ENCODE measurements at places on chromosomes 4 and X.

GRCh38 chr4:165359506-165359905, 19.3 kb upstream of the CPE start:
- no peak for DNase-seq

DNA sequence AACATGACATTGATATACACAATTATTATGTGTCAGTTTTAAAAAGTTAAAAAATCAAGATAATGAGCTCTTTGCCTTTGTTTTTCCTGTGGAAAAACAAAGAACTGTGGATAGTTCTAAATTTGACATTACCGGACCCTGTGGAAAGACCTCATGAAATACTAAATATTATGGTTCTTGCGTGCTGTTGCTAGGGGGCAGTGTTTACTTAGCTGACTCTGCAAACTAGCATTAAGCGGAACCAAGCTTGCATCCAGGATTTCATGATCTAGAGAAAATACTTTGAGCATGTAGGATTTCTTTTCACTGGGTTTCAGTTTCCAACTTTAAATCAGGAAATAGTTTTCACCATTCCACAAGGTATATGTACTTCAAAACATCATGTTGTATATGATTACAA, 33.6 kb downstream of the CLCN4 start:
- DNase-seq, result no peak

DNA sequence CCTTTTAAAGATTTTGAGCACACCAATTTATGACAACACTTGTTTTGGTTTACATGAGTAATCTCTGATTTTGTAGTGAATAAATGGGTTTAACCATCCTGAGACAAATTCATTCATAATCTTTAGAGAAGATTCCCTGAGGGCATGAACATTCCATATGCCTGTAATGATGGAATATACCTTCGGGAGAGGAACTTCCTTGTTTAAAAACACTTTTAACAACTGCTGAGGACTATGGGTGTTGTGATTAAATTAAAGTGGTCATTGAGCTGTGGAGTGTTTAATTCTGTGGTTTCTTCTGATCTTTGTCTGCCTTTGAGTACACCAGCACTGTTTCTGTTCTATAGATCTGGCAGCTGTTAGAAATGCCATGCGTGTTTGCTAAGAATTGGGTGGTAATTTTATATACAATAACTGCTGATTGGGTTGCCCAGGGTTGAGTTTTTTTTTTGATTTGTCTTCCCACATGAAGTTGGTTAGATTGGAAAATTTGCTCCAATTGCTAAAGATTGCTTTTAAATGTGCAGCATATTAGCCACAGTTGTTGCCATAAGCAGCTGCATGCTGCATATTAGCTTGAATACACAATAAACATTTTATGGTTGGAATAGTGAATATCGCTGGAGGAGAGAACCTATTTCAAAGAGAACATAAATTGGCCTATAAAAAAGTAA, 86.8 kb downstream of the DCLK2 start:
- DNase-seq, result no peak

GRCh38 chrX:49644991-49645637, 46.3 kb downstream of the GAGE1 start:
- no peak for DNase-seq

DNA sequence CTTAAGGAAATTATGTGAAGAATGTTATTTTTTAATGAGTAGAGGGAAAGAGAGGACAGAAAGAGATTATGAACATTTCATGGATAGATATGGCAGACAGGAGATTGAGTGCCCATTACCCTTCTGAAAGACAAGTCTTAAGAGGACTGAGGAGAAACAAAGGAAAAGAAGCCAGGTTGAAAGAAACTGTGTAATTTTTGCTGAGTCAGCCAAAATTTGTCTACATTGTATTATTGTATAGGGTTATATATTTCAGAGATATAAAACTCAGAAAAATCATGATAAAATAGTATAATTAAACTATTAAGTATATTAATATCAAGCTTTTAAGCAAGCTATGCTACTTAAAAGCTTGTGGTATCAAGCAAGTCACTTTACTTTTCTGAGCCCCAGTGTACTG, 4.9 kb downstream of the TMPRSS11B start:
- DNase-seq, result no peak

DNA sequence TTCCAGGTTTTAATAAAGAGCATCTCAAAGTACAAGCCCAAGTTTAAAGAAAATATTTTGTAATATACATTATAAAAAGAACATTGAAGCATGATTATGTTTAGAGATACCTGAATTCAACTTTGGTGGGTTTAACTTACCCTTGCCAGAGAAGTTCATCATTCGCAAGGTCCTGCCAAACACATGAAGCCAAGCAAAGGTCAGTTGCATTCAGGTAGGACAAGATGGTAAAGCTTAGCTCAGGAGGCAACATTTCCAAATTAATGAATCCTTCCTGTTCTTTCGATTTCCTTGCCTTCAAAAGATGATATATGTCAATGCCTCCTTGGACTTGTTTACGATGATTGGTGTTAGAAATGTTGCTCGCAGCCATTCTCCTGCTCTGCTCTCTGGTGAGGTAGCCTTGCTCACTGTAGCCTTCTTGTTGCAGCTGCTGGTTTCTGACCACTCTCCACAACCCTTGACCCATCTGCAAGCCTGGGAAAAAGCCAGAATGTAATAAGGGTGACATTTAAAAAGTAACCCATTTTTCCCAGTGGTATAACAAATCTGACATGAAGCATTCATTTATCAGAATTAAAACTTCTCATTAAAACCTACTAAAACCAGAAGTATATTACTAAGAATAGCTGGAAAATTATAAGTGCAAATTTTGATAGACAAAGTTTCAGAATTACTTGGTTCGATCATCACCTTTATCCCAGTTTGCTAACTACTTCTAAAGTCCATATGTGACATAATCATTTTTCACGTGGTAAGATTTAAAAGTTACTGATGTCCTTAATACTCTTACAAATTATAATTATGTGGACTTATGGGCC, 20.6 kb downstream of the FBXO8 start:
- DNase-seq, result no peak

DNA sequence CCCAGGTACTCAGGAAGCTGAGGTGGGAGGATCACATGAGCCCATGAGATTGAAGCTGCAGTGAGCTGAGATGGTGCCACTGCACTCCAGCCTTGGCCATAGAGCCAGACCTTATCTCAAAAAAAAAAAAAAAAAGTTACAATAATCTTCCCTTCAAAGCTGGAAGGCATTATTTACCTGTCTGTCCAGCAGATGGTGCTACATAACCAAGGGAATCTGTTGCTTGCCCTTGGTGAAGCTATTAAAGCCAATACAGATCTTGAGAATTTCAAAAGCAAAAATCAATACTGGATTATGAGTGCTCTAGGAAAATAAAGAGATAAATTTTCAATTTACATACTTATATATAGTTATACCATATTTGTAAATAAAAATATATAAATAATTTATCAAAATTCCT, 25.9 kb downstream of the PKD2 start:
- no peak for DNase-seq

GRCh38 chrX:66601522-66601921, 37.4 kb downstream of the EDA2R start:
- DNase-seq, result no peak

DNA sequence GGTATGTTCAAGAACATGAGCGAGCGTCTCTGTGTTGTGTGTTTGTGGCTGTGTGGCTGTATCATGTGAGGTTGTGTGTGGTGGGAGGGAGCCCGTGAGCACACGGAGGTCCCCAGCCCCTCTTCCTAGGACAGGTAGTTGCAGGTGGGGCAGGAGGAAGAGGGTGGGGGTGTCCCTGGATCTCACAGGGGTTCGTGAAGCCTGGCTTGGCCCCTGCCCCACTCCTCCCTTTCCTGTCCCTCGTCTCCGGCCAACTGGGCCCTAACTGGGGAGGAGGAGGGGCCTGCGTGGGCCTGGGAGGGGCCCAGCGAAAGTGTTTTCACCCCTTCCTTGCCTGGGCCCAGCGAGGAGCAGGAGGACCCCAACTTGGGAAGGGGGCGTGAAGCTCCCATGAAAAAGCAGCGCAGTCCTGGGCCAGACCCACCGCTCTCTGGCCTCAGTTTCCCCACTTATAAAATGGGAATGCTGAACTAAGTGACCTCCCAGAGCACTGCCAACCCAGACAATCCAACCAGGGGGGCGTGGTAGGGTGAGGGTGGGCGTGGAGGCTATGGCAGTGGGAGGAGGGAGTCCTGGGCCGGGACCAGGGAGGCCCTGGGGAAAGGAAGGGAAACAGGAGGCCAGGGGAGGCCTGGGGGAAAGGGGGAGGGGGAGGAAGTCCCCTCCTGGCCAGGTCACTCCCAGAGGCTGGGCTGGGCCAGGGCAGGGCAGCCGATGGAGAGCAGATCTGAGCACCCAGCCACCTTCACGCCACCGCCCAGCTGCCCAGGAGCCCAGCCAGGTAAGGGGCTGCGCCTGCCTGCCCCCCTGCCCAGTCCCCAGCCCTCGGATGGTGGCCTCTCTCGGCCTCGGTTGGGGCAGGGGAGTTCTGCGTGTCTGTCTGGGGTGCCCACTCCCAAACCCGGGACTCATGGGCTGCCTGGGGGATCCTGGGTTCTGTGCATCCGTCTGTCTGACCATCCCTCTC, at the start of gene AVPR2:
AVPR2 (plus strand) TSS at position 683 of the 967 bp plus-strand sequence. CDS start 473 bp downstream, outside the sequence.
- no peak for DNase-seq

GRCh38 chr4:37699868-37700481, 13.8 kb upstream of the RELL1 start:
- DNase-seq, result no peak

DNA sequence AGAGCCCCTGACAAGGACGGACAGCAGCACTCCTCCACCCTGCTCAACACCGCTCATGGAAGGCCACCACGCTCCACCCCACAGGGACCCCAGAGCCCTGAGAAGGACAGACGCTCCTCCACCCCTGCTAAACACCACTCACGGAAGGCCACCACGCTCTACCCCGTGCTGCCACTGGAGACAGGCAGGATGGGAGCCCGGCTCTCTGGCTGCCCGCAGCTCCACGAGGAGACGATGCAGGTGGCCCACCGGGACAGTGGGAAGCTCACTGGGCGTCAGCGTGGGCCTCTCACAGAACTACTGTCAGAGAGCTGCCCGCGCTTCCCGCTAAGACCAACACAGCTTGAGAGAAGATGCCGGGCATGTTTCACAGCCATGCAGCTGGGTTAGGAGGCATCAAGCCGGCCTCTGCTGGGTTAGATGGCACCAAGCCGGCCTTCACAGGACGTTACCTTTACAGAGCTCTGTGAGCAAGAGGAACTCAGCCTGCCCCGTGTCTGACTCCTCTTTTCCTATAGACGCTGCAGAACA, 20.8 kb downstream of the GAK start:
- no peak for DNase-seq

- DNase-seq, result no peak
Observed at GRCh38 chrX:771536-771935, 140.9 kb downstream of the SHOX start.

DNA sequence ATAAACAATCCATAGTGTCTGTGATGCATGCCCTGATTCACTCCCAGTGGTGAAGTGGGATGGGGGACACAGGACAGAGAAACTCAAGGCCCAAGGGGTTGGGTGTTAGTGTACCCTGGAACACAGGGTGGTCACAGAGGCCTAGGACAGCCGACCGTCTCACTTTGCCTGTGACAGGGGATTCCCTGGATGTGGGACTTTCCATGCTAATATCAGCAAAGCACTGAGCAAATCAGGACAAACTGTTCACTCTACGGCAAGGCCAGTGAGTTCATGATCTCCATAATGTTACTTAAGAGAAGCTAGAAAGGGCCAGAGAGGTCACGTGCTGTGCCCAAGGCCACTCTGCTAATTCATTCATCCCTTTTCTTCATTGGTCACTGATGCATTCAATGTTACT, 158.7 kb upstream of the RBPJ start:
- DNase-seq, result no peak

DNA sequence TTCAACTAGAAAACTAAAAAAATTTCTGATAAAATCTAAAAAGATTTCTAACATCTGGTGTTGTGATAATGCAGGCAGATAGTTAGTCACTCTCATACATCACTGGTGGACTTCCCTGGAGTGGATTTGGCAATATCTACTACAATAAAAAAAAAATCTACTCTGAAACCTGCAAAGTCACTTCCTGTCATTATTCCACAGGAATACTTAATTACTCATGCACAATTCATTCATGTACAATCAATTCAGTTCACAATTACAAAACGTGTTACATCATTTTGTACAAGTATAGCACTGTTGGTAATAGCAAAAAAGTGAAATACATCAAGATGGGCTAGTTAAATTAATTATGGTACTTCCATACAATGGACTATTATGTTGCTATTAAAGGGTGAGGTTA, 16.5 kb upstream of the RHOH start:
- no peak for DNase-seq

DNA sequence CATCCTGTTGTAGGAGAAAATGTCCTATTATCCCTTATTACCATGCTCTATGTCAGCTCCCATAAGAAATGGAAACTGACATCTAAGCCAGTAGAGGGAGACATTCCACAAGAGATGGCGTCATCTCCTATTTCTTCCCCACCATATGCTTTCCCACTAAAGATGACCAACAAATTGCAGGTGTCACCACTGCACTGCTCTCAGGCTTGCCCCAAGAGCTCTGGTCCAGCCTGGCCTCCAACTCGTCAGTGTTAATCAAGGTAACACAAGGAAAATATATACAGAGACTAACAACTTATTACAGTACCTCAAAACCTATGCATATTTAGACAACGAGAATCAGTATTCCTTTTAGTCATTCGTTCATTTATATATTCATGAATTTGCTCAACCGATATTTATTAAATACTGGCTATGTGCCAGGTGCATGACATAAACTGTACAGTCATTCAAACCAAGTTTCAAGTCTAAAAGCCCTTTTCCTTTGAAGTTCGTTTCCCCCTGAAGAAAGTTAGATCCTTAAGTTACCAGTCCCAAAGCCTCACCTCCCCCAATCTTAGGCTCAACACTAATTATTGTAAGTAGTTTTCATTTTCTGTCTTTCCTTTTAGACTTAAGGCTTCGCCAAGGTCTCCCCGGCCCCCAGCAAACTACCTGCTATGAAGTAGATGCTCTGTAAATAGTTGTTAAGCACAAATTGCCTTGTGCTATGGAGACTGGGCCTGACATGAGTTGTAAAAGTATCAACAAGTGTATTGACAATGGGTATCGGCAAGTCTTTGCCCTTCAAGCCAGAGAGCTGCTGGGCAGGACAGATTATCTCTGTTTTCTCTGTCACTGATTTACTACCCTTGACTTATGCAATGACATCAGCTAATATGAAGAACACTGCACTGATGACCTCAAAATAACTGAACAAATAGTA, 3.1 kb upstream of the FGB start:
- no peak for DNase-seq

Measured in activated CD8-positive, alpha-beta memory T cell treated with anti-CD3 and anti-CD28 coated beads for 4 hours (primary cell).